Activated CD4-positive, alpha-beta T cell treated with anti-CD3 and anti-CD28 coated beads for 24 hours (primary cell): ENCODE measurements at places on chromosomes 1 and 21.

GRCh38 chr1:155186794-155187455 lies 13.3 kb downstream of the TRIM46 start:
- no peak for DNase-seq

DNA sequence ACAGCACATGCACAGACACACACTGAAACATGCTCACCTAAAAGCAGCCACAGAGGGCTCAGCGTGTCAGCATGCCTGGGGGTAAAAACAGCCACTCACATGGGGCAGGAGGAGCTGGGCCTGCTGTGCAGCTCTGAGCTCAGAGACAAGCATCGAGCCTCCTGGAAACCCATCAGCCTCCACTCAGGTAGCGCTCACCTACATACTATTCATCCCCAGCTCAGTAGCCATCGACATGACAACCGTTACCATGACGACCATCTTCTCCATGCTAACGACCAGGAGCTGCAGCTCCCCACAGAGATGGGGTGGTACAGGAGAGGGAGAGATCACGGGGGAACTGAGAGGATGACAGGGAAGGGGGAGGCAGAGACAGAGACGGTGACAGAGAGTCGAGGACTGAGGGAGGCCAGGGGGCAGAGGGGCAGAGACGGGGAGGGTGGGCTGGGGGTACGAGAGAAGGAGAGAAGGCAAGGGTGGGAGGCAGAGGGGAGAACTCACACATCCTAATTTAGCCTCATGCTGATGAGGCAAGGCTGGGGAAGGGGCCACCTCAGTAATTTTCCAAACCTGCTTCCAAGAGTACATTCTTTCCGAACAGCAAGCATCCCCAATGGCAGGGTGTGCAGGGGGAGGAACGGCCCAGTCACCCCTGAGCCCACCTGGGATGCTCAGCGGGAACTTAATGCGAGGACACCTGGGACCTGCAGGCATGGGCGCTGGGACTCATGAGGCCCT lies 28.4 kb downstream of the SDC3 start:
- DNase-seq, result no peak

- DNase-seq, result no peak
These were observed 18.5 kb downstream of the CHAF1B start for GRCh38 chr21:36403713-36404112.

- no peak for DNase-seq
These were observed 479 bp downstream of the RGS16 start for GRCh38 chr1:182603646-182604174.

DNA sequence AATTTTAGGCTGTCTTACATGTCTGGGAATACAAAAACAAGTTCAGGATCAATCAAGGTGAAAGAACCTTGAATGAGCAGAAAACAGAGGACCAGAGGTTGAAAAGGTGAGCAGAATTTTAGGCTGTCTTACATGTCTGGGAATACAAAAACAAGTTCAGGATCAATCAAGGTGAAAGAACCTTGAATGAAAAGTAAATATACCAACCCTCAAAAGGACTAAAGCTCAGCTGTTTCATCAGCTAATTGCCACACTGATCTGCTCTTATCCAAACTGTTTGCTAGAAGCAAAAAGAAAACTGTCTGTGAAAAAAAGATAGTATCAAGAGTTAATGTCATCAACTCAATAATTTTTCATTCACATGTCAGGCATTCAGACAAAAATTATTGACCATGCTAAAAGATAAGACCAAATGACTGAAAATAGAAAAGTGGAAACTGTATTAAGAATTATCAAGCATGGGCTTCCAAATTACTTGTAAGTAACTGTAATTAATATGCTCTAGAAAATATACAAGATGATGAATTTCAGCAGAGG lies 69.2 kb downstream of the LTN1 start:
- no peak for DNase-seq

- no peak for DNase-seq
These were observed 1.6 kb downstream of the TCEA3 start for GRCh38 chr1:23422941-23423340.

GRCh38 chr1:19640363-19641316 lies 3.5 kb upstream of the NBL1 start:
- DNase-seq, result no peak

DNA sequence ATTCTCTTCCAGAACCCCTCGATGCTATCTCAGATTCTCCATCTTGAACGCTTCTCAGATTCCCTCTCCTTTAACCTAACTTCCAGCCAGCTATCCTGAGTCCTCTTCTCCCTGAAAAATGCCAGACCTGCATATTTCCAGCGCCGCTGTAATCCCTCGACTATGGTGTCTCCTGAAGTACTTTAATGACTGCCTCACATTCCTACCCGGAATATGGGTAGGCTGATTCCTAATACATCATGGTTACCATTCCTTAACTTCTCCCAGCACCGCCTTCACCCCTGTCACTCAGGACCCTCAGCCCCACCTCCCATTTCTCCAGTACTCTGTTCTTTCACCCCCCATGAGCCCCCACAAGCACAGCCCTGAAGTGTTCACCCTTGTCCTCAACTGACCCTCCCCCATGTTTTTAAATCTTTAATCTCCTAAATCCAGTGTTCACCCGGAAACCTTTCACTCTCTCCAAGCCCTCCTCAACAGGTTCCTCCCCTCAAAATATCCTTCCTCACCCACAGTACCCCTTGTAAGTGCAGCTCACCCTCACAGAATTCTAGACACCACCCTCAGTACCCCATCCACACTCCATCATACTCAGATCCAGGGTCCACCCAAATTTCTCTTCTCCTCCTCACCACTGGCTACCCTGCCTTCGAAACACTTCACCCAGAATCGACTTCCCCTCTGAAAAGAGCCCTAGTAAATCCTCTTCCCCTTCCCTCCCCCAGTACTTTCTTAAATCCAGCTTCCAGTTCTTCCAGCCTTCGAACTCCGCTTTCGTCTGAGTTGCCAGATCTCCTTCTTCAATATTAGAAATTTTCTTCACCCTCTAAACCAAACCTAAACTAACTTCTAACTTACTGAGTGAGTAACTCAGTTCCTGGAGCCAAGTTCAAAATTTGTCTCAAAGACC lies 922 bp downstream of the CPT2 start:
- DNase-seq, result no peak
